Stimulated activated CD8-positive, alpha-beta memory T cell treated with anti-CD3 and anti-CD28 coated beads, Interleukin-7, amount 100 ng/mL, for 48 hours (primary cell): ENCODE measurements at places on chromosomes 3 and 15.

DNA sequence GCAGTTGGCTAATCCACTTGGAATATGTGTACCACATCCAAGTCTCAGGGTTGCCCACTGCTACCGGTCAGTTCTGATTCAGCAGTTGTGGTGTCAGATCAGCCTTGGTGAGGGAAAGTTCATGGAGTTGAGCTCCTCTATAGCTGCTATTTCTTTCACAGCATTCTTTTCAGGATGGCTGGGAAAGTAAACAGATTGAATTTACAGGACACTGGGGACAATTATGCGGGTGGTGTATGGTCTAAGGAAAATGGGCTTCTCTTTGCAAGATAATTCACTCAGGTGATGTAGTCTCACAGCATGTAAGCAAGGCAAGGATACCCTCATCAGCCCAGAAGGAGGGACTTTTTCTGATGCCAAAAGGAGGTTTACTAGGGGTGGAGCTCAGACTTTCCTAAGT is 249.9 kb downstream of the DOCK3 start:
- DNase-seq: no peak

DNA sequence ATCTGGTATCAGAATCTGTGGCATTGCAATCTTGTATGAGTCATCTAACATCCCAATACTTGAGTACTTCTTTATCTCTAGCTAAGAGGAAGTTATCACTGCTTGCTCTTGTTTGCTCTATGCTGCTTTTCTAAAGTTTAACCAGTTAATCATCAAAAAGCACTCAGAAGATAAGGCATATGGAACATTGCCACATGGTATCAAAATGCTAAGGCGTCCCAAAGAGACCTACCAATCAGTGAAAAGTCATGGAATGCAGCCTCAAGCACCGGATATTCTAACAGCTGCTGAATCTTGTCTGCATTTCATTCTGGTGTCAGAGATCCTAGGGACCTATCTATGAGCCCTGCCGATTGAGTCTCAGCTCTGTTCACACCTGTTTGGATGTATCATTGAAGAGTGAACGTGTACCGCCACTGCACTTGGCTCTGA is 192.8 kb downstream of the ARPP21 start:
- DNase-seq: no peak

DNA sequence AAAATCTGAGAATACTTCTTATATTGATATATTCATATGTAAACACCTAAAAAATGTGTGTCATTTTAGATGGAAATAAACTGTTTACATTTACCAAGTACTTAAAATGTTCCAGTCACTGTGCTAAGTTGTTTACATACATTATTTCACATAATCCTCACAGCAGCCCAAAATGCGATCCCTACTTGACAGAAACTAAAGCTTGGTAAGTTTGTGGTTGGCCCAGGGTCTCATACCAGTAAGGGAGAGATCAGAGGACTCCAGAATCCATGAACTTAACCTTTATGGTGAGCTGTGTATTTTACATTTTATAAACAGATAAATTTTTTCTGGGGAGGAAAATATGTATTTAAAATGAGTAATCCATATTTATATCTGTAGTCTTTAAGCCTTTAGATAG is 51.2 kb downstream of the SLC25A26 start:
- no peak for DNase-seq

GRCh38 chr3:116877968-116878367 is 168.4 kb downstream of the TUSC7 start:
- DNase-seq: no peak

GRCh38 chr15:74620636-74621545 is 5.3 kb downstream of the CLK3 start:
- peak; percentile 68 for DNase-seq

GRCh38 chr15:82124331-82125263 is 78.8 kb upstream of the MEX3B start:
- no peak for DNase-seq

- no peak for DNase-seq
Observed at GRCh38 chr15:25059698-25060471, 105.1 kb downstream of the SNRPN start.

DNA sequence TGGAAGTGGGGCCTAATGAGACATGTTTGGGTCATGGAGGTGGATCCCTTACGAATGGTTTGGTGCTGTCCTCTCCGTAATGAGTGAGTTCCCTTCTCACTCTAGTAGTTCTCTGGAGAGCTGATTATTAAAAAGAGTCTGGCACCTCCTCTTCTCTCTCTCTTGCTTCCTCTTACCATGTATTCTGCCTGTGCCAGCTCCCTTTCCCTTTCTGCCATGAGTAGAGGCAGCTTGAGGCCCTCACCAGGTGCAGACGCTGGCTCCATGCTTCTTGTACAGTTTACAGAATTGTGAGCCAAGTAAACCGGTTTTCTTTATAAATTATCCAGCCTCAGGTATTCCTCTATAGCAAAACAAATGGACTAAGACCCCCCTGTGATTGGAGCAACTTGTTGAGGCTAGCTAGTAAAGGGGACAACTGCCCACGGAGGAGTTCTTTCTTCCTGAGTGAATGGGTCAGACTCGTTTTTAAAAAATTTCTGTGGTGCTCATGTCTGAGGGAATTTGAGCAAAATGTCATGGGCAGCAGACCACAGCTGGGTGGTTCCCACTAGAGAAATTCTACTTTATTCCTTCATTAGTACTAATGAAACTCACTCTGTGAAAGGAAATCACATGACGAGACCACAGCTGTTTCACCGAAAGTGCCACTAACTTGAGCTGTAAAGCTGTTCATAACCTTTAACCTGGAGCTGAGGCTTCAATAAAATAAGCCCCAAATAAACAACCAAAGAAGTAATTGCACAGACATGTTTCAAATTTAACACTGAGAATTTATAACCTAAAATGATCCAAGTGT is 210.0 kb downstream of the NFKBIZ start:
- DNase-seq: no peak

DNA sequence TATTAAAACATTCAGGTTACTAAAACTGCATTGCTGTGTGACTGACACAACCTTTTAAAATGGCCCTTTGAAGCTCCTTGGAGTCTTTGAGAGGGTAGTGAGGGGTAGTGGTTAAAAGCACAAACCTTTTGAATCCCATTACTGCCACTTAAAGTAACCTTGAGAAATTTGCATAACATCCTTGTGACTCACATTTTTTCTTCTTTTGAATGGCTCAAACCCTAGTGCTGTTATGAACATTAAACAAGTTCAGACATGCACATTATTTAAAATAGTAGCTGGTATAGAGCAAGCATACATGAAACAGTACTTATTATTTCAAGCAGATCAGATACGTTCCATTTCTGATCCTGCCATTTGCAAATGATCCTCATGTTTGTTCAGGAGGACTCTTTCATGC is 3.7 kb upstream of the CLDN1 start:
- no peak for DNase-seq

- no peak for DNase-seq
Observed at GRCh38 chr15:101054991-101055390, 135.8 kb downstream of the LRRK1 start.

DNA sequence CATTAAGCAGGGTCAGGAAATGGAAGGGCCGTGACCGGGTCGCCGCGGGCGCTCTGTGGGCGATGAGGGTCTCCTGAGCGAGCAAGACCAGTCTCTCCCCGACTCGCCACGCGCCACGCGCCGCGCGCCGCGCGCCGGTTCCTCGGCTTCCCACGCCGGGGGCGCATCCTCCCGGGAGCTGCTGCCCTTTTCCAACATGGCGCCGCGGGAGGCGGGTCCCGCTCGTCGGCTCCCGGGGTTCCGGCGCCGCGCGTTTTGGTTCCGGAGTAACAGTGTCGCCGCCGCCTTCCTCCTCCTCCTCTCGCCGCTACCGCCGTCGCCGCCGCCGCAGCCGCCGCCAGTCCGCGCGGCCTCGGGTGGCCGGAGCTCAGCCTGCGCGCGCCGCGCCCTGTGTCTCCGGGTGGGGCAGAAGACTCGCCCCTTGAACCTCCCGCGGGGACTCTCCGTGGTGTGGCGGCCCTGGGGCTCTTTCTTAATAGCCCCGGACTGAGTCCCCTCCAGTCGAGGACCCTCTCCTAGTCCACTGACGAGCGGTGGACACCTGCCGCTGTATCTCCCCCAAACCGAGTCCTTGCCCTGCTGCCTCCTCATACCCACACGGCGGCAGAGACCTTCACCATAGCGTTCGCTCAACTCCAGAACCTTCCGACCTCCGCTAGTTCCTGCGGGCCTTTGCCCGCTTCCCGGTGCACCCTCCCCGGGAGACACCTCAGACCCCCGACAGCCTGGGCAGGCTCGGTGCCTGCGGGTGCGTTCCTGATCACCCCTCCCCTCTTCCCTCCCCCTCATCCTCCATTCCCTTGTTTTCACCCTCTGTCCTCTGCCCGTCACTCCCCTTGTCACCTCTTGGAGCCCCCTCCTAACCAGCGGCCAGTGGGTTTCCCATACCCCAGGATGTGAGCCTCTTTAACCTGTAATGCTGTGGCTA is at the start of gene MAP2K5:
Gene MAP2K5 (plus strand): TSS at position 284 of the 928 bp plus-strand sequence. CDS start 633 bp downstream, at position 917.
- DNase-seq: peak; percentile 70

DNA sequence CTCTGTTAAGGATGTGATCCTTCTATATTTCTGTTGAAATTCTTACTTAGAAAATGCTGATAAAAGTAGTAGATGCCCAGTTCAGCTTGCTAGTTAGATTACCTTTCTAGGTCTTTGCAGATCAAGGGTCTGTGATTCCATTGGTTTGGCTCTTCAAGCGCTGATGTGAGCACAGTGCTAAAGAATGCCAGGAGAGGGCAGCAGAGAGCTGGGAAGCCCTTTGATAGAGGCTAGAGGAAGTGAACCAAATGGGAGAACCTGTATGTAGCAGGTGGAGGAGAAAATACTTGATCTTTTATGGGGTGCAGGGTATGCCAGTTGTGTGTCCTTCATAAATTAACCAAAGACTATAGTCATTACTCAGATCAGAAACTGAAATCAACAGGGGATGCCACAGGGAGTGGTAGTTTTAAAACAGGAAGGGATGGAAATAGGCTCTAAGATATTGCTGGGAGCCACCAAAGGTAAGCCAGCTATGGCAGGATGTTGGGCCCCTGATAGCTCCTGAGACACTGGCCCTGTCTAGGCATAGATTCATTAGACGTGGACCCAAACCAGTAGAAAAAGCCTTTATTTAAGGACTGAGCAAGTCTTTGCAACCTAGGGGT is 677.4 kb downstream of the SQOR start:
- DNase-seq: peak; percentile 9

- no peak for DNase-seq
Observed at GRCh38 chr15:66004618-66005262, 135.4 kb downstream of the RAB11A start.

DNA sequence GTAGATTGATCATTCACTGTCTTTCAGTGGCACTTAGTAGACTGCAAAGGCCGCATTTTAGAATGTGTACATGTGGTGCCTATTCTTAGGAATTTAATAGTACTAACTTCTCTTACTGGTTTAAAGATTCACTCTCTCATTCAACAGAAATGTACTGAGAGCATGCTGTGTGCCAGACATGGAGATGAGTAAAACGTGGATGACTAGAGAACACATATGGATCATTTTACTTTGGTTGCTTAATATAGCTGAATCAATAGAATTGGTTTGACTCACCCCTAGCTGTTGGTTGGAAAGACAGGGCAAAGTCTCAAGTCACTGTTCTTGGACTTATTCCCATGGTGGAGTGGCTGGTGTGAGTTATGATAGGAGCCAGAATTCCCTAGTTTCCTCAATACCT is 109.1 kb upstream of the TNFAIP8L3 start:
- no peak for DNase-seq

GRCh38 chr15:93070132-93070531 is 18.9 kb downstream of the RGMA start:
- no peak for DNase-seq

DNA sequence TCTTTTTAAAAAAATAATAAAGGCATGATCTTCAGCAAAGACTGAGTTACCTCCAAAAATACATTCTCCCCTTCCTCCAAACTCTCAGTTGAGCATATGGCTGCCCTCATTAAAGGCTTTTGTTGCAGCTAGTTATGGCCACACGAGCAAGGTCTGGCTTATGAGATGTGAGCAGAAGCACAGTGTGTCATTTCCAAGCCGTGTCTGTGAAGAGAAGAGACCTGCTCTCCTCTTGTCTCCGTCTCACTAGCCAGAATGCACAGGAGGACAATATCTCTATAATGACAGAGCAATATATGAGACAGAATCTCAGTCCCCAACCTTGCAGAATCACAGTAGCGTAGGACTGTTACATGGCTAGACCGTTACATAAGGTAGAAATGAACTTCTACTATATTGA is 152.3 kb downstream of the MAGI1 start:
- DNase-seq: no peak

DNA sequence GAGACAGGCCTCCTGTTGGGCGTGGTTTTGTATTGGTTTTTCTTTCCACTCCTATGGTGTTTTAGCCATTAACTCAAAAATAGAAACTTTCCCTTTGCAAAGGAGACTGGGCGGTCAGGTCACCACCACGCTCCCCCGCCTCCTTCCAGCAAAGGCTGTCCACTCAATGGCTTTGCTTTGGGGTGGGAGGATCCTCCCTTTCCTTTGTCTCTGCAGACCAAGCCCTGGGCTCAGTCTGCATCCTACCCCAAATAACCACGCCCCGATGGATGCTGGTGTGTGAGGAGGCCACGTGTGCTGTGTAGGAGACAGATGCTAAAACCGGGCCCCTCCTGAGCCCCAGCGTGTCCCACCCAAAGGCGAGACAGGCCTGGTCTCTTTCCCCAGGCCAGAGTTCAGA is 68.5 kb downstream of the GRIP2 start:
- no peak for DNase-seq

DNA sequence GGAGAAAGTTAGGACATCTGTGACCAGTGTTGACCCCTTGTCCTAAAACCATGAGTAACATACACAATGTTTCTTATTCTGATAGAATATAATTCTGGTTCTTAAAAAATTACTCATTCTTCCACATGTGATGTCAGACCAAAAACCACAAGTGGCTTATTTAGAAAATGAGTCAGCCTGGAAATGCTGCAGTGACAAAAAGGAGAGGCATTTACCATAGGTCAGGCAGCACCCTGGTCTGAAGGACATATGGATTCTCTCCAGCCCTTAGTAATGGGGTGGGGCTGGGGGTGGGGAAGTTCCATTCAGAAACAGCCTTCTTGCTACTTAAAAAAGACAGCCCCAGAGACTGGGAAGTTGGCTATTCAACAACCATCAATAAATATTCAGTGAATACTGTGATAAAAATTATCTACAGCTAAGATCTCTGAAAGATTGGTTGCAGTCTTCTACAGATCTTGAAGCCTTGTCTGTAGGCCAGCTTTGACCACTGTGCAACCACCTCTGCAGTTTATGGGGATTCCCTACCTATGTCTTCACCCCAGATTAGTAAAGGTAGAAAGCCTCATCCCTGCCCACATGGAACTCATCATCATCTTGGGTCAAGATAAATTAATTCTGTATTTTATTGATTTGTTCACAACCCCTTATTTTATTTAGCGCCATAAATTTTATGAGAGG is 34.9 kb upstream of the TIMP4 start:
- DNase-seq: peak; percentile 32
